SW 1271 (cell line): ENCODE measurements at places on chromosomes 7 and 10.

DNA sequence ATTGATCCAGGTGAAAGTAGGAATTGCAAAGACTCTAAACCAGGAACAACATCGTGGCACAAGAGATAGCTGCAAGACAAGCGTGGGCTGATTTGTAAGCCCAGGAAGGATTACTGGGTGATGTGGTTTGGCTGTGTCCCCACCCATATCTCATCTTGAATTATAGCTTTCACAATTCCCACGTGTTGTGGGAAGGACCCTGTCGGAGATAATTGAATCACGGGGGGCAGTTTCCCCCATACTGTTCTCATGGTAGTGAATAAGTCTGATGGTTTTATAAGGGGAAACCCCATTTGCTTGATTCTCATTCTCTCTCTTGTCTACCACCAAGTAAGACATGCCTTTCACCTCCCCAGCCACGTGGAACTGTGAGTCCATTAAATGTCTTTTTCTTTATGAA lies 59.5 kb downstream of the ST8SIA6 start:
- DNase-seq = no peak

DNA sequence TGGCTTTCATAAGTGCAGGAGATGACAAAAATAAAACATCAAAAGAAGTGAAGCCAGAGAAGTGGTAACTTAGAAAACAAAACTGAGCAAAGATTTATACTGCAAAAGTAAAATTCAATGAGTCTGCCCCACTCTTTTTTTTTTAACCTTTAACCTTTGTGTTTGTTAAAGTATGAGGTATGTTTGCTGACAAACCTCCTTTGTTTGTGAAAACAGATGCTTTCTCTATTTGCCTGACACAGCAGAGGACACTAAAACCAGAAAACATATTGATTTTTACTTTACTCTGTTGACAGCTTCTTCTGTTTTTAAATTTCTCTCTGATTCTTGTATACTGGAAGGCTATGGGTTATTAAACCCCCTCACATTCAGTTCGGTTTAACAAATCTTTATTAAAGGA lies 57.6 kb downstream of the SGMS1 start:
- no peak for DNase-seq

- DNase-seq = no peak
Measured at GRCh38 chr7:107435749-107436148, 34.1 kb upstream of the GPR22 start.

DNA sequence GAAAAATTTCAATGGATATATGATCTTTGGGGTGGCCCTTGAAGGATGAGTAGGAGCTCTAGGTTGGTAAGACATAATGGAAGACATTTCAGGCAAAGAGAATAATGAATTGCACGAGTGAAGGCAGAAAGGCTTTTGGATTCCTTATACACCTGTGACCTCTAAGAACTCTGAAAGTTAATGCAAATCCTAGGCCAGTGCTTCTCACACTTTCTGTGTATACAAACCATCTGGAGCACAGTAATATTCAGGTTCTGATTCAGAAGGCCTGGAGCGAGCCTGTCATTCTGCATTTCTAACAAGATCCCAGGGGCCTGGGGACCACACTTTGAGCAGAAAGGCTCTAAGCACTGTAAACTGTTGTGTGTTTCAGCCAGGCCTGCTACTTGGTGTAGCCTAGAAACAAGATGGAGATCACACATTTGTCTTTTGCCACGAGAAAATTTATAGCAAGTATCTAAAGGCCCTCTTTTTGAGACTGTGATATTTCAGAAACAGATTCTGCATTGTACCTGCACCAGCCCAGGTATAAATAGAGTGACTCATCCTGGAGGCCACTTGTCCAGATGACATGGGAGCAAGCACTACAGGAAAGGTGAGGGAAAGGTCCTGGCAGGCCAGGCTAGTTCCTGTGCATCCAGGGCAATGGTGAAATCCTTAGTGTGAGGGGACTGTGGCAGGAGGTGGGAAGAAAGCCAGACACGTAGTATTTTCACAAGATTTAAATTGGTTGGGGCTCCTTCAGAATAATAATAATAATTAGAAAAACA lies 24.4 kb downstream of the MRPS33 start:
- no peak for DNase-seq

GRCh38 chr10:117662751-117663540 lies 120.4 kb downstream of the EMX2 start:
- DNase-seq = no peak

GRCh38 chr7:92231-92674 lies 100.1 kb upstream of the FAM20C start:
- DNase-seq = no peak

DNA sequence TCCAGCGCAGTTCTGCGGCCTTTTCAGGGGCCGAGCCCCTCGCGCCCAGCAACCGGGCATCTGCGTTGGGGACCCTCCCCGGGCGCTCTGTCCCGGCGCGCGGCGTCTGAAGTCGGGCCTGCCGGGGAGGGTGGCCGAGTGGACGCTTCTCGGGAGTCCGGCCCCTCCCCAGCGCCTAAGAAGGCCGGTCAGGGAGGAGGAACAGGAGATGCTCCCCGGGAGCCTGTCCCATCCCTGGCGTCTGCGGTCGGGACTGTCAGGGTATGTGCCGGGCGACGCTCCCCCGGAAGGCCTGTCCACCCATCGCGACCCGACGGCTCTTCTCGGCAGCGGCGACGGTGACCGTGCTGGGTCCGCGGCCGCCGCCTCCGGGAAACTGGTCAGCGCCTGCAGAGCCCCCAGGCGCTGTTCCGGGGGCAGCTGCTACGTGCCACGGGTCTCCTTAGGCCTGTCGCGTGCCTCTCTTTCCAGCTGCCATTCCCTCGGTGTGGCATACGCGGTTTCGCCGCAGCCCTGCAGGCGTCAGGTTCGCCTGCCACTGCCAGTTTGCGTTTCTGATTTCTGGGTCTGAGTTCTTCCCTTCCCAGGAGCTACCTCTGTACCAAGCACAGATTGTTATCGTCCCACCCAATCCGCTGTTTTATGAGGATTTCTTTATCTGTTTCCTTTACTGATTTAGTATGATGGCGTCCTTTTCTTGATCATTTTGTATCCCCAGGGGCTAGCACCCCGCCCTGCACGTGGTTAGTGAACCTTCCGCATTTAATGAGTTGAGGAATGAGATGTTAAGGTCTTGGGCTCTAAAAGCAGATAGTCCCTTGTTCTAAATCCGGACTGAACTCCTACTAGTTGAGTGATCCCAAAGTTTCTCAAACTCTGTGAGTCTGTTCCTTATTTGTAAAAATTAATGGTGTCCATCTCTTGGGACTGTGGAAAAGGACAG lies 782 bp downstream of the IFIT5 start:
- no peak for DNase-seq

GRCh38 chr7:75565132-75565837 lies 73.2 kb downstream of the SPDYE5 start:
- peak; percentile 60 for DNase-seq

DNA sequence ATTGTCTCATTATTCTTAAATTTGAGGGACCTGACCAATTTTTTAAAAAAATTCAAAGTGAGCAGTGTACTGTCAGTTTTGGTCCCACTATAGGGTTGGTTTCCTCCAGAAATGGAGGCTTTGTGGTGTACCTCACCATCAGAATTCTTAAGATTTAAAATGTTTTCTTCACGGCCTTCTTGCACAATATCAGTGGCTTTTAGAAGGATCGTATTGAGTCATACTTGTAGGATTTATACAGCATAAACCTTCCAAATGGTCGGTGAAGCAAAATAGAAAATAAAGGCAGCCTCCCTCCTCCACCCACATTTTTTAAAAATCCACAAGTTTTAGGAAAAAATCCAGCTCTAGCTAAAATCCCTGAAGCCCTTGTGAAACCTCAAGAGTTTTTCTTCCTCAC lies 126.4 kb downstream of the RNLS start:
- DNase-seq = no peak

- DNase-seq = peak; percentile 66
Measured at GRCh38 chr10:110501142-110501937, 3.6 kb downstream of the DUSP5 start.

DNA sequence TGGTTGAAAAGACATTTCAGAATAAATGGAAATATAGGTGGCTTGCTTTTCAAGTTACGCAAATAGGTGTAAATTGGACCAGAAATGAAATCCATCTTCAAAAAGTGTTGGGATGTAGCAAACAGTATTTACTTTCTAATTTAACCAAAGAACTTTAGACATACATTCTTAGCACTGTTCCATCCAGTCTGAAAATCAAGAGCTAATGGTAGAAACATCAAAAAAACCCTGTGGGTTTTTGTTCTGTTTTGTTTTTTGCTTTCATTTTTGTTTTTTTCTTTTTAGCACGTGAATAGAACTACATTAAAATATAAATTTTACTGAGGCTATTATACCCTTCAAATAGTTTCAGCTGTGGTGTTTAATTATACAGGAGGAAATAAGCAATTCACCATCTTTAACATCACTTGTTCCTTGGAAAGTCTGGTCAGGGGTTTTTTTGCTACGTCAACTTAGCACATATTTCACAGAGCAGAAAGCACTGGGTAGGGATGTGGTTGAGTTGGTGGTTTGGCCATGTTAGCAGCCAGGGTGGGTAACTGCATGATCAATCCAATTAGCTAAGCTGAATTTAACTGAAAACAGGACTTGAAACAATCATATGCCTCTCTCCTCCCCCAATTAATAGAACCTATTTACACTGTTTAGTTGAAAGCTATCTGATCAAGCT lies 275.4 kb upstream of the PFKP start:
- DNase-seq = no peak

DNA sequence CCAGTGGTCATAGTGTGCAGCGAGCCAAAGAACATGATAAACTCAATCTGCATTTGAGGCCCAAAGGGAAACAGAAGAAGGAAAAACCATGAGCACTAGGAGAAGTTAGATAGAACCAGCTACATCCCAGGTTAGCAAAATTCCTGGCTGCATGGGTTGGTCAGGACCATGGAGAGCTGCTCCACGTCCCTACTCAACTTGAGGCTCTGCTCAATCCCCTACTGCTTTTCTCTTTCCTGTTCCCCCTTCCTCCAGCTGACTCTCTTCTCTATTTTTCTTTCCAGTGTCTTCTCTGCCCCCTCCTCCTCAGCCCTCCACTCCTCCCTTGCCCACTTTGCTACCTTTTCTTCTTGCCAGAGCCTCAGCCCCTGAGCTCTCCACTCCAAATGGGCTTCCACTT lies 21.9 kb upstream of the VSIR start:
- DNase-seq = no peak

GRCh38 chr10:13383399-13383761 lies 35.3 kb upstream of the SEPHS1 start:
- DNase-seq = no peak

DNA sequence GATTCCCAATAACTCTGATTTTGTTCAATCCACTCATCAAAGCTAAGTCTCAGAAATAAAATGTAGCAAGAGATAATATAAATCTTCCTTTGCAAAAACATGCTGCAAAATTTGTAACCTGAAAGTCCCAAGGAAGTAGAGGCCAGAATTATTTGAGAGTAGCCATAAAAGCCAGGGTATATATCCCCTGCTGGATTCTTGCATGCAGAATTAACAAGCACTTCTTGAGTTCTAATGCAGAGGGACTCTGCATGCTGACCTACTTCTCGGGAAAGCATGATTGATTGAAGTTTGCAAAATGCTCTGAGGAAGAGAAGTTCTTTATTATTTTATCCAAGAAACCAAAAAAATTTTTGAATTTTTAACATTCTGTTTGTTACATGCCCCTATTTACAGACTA lies 121.6 kb downstream of the THSD7A start:
- no peak for DNase-seq

- no peak for DNase-seq
Measured at GRCh38 chr7:89757910-89758309, 396.4 kb upstream of the STEAP1 start.

GRCh38 chr7:158016180-158017097 lies 571.2 kb downstream of the PTPRN2 start:
- no peak for DNase-seq

GRCh38 chr10:13765641-13766341 lies 179.0 kb downstream of the PRPF18 start:
- DNase-seq = no peak

DNA sequence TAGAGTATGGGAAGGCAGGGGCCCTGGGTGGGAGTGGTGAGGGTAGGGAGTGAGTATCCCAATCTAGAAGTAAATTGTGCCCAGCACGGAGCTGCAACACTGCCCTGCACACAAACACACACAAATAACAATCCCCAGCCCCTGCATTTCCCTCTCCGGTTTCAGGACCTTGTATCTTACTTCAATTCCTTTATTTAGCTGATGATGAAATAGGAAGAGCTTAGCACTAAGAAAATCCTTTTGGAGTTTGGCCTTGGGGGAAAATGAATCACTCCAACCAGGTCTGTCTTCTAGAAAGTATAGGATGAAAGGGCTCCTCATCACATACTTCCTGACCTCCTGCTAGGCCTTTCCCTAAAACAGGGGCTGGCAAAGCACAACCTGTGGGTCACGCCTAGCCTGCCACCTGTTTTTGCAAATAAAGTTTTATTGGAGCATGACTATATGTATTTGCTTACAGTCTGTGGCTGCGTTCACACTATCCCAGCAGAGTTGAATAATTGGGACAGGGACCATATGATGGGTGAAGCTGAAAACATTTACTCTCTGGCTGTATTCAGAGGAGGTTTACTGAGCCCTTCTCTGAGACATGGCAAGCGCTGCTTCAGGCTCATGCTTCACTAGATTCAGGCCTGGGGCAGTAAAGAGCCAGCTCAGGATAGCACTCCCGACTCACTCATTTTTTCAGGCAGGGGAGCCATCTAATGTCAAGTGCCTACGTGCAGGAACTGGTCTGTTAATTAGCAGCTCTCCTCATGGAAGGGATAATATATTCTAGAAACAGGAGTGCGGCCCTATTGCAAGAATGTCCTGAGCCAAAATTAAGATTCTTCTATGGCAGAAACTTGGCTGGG lies 111.0 kb downstream of the EGFR start:
- no peak for DNase-seq

DNA sequence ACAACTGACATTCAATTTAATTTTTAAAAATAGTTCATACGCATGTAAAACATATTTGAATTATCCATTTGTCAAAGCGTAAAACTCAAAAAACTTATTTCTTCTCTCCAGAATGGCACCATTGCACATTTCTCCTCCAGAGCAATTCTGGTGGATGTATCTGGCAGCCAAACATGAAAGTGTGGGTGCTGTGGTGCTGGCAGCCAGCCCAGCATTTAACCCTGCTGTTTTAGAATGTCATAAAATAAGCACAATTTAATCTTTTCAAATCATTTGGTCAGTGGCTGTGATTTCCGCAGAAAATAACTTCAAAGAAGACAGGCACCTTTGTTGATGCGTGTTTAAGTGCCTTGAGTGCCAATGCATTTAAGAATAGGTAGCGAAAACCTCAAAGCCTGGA lies 302.7 kb upstream of the MEOX2 start:
- no peak for DNase-seq

GRCh38 chr7:100584054-100584682 lies 1.8 kb downstream of the LRCH4 start:
- DNase-seq = no peak

GRCh38 chr10:132364594-132364970 lies 32.4 kb upstream of the PWWP2B start:
- no peak for DNase-seq
